ENCODE measurements at places on chromosomes 12 and 14.

DNA sequence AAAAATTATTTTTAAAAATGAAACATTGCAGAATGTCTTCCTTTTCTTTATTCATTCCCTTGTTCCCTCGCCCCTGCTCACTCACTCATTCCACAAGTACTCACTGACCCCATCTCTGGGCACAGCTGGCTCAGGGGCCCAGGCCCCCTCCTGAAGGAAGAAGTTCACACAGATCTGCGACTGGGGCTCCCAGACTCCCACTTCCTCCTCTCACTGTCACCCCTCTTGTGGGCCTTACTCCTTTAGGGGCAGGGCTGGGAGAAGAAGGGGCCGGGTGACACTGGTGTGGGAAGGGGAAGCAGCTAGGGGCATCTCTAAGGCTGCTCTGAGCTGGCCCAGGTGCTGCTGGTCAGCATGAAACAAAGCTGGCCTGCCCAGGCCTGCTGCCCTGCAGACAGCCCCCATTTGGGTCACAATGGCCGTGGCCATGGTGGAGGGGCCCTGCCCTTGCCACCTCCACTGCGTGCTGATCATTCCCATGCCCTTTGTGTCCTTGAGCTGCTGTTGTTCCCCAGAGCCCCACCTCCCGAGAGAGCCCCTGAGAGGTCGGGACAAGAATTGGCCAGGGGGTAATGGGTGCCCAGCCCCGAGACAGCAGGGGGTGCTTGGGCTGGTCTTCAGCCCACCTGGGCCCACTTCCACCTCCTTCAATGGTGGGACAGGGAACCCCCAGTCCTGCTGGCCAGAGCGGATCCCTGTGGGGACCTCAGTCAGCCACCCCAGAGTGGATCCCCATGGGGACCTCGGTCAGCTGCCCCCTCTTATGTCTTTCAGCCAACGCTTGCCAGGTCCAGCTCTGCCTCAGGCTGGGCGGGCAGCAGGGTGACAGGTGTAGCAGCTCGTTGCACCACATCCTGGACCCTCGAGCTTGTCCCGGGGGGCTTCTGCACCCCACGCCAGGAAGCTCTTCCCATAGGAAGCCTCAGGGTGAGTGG lies 212.4 kb upstream of the C14orf180 start:
- no peak for DNase-seq

GRCh38 chr12:6230321-6231110 lies 30.3 kb downstream of the CD9 start:
- DNase-seq = peak; percentile 64

GRCh38 chr14:95275494-95275893 lies 44.2 kb downstream of the CLMN start:
- no peak for DNase-seq

GRCh38 chr14:100673085-100673806 lies 53.4 kb upstream of the DLK1 start:
- peak; percentile 58 for DNase-seq

DNA sequence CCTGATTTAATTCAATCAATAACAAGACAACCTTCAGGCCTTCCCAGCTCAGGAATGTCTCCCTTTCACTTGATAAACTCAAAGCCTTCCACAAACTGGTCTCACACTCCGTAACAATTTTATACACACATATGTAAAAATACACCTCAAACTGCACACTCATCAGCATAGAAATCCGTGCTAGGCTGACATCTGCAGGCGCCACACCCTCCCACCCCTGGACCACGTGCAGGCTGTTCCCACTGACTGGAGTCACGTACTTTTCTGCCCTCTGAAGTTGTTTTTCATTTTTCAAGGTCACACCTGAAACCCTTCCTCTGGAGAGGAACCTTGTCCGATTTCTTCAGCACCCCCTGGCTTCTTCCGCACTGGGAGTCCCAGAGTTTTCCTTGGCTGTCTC lies 27.6 kb downstream of the FBXO21 start:
- DNase-seq = no peak

DNA sequence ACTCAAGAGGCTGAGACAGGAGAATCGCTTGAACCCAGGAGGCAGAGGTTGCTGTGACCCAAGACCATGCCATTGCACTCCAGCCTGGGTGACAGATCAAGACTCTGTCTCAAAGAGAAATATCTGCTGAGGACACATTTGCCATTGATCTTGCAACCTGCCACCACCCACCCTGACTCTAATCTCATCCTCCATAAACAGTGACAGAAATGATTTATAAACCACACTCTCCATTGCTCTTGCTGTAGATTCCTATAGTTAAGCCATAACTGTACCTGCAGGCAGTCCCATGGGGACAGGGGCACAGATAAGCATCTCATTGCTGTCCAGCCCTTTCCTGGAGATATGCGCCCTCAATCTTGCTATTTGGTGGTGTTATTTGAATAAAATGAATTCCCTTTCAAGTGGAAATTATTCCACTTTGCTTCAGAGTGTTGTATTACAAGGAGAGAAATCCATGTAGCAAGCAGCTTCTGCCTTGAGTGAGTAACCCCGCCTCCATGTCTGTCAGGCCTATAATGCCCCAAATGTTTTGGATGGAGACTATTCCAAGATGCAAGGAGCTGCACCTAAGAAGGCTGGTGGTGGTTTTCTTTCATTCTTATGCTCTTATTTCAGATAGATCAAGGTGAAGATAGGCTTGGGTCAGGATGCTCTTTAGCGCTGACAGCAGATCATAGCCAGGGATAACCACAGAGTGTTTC lies 3.0 kb upstream of the ZDHHC22 start:
- no peak for DNase-seq

DNA sequence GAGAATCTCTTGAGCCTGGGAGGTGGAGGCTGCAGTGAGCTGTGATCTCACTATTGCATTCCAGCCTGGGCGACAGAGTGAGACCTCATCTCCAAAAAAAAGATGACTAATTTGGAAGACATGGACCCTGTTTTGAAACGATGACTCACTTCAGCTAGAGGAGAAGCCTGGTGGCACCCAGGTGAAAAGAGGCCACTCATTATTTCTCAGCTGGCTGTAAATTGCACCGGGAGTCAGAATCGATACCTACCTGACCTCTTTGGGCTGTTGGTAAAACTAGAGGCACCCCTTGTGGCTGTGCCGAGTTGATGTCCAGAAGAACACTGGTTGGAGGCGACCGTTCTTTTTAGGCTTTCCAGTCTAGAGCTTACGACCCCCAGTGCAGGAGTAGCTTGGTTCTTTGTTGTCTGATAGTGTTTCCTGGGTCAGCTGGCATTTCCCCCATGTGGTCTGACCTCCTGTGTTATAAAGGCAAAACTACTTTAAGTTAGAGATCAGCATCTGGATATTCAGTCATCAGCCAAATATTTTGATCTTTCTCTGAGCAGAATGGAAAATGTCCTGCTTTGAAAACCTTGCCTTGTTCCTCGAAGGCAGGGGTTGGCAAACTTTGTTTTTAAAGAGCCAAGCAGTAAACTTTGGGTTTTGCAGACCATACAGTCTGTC lies 93.2 kb downstream of the CHST11 start:
- no peak for DNase-seq

DNA sequence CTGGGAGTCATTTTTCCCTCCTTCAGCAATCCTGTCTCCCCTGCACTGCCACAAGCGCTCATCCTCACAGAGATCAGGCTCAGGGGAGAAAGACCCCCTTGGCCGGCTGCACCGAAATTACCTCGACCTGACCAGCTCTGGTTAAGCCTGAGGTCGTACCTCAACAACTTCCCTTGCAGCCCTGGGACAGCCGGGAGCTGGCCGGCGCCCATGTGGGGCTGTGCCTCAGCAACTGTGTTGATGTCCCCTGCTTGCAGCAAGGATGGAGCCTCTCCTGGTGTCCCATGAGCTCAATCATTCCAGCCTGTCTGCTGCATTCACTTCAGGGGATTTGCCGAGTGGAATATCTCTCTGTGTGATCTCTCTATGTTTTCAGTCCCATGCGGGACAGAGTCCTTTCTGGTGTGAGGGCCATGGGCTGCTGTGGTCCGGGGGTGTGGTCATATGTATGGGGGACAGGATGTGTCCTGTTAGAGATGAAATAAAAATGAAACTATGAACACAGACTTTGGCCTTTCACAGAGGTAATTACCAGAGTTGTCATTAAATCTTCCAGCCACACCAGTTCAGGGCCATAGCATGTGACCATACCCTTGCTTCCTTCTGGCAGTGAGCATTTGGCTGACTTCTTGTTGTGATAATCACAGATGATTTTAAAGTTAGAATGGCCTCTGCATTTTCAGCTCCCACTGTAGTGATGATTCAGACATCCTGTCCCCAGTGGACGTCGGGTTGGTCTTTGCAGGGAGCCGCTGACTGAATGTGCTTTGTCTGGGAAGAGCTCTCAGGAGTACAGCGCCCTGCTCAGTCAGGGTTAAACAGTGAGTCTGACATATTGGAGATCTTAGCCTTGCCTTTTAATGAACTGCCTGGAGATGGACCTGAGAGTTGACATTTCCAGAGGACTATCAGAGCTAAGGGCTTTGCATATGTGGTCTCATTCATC lies 405.9 kb downstream of the AACS start:
- no peak for DNase-seq

DNA sequence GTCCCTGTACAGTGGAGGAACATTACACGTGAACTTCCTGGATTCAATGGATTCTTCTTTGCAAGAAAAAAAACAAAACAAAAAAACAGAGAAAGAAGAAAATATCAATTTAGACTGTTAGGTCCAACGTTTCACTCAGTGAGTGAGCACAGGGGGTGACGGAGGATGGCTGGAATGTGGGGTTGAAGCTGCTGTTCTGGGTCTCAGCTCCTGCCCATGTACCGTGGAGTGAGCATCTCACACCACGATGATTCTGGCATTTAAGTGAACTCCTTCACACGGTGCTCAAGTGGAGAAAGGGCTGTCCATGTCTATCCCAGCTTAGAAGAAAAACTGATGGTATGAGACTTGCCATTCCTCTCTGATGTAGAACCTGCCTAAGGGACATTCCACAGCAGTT lies 23.2 kb downstream of the CCND2 start:
- no peak for DNase-seq

DNA sequence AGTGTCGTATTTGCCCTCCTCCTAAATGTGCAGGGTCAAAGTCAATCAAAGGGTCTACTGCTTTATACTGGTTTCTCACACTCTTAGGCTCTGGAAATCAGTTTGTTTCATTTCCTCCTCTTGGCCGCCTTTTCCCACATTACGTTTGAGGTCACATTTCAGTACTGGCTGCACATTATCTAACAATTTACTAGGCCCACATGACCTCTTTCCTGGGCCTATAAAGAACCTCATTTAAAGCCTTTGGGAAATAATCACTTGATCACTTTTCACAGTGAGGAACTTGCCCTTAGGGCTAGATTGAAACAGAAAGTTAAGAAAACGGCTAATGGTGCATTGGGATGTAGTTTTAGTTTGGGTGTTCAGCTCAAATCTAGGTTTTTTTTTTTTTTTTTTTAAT lies 497.5 kb downstream of the RERGL start:
- no peak for DNase-seq

DNA sequence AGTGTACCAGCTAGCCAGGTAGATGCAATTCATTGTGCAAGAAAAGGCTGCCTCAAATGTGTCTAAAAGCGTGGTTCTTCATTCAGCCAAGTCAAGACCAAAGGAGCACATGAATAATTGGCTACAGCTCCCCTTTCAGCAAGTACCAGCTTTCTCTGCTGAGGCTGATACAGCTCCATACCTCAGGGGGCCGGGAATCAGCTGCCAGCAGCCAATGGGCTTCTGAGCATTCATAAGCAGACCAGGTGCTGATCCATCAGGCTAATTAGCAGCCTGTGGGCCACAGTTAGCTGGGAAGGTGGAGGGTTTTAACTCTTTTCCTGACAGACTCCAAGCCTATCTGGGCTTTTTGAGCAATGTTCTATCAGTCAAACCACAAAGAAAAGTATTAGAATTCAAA lies 264.7 kb downstream of the APAF1 start:
- DNase-seq = no peak

DNA sequence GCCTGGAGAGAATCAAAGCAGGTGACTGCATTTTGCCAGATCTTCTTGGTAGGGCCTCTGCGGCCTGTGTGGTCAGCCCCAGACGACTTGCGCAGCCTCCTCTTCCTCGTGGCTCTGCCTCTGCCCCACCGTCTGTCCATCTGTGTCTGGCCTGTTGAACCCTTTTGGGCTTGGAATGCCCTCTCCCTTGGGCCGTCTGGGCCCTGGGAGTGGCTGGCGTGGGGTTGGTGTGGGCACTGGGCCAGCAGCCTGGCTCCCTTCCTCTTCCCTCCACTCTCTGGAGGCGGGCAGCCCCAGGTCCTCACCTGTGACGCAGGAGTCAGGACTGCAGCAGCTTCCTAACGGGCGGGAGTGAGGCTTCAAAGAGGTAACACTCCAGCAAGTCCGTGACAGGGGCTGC lies 9.7 kb upstream of the CCDC197 start:
- no peak for DNase-seq

- no peak for DNase-seq
Observed at GRCh38 chr12:106894774-106895173, 60.9 kb upstream of the TMEM263 start.

DNA sequence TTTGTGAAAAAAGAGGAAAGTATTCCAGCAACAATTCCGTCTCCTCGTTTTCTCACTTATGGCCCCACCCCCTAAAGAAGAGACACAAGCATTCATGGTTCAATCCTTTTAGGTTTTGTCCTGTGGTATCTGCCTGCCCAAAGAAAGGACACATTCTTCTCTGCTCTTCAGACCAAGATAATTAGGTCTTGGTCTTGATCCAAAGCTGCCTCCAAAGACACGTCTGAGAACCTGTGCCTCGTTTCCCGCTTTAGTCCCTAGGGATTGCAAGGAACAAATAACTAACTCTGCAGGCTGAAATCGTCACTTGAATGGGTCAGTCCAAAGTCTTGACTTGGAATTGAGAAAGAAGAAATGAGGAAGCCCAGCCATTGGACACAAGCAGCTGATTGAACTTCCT lies 202.7 kb upstream of the FAR2 start:
- DNase-seq = no peak

GRCh38 chr14:32681598-32681997 lies 257.1 kb upstream of the NPAS3 start:
- no peak for DNase-seq

DNA sequence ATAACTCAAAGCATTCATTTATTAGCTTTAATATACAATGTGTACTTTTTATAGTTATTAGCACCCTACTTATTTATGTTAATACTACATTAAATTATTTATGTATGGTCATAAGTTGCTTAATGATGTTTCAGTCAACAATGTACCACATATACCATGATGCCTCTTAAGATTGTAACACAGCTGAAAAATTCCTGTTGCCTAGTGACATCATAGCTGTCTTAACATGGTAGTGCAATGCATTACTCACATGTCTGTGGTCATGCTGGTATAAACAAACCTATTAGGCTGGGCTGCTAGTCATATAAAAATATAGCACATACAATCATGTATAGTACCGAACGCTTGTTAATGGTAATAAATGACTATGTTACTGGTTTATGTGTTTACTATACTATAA lies 120.4 kb downstream of the ANO6 start:
- peak; percentile 4 for DNase-seq

GRCh38 chr12:93365616-93366405 lies 11.9 kb upstream of the NUDT4 start:
- no peak for DNase-seq

All from common myeloid progenitor, CD34-positive (primary cell).